ENCODE measurements at places on chromosomes 6 and 20.

DNA sequence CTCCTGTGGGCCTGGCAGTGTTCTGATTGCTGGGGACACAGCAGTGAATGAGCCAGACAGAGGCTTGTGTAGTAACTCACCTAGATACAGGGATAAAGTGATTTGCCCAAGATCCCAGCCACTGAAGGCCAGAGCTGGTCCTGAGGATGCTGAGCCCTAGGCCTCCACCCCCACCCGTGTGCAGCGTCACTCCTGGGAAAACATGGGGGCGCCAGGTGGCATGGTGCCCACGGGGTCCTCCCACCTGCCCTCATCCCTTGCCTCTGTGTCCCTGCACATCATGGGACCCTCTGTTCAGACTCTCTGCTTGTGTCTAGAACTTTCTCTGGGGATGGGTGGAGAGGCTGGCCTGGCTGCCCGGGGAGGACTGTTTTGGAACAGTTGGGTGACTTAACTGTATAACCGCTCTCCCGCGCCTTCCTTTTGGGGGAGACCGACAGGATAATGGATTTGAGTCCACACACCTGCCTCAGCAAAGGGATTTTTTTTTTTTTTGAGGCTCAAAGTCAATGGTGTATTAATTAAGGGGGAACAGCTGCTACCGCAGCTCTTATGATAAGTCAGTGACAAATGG is 19.6 kb downstream of the LEMD2 start:
- no peak for DNase-seq

GRCh38 chr6:37819802-37820717 is 533 bp downstream of the ZFAND3 start:
- peak; percentile 59 for DNase-seq

- no peak for DNase-seq
Observed at GRCh38 chr6:95249175-95249574, 328.2 kb upstream of the MANEA start.

DNA sequence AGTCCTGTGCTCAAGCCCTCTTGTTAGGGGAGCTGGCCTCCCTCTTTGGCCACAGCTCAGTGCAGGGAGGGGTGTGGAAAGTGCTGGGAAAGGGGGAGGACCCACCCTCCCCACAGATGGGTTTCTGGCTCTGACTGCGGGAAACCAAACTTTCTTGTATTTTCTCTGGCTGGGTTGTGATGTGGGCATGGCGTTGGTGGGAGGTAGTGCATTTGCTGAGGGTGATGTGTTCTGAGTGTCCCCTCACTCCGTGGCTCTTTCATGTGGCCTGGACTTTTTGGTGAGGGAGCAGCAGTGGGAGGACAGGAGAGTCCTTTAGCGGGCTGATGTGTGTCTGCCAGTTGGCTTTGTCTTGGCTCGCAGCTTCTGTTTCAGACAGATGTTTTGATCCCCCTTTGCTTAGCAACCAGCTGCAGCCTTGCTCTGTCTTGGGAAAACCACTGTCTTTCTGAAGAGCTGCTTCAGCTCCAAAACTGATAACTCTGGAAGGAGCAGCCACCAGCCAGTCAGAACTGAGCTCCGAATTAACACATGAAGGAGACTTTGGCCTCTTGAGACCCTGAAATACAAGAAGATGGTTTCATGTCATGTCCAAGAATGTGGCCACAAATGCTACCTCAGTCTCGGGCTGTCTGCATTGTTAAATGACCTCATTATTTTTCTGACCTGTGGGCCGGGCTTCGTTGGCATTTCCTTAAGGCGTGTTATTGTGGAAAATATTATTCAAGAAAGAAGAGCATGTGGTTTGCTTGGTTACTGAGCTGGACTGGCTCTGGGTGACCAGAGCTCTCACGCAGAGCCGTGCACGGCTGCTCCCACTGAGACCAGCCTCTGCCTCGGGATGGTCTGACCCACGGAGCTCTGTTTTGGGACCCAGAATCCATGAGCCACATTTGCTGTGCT is 21.5 kb downstream of the SYNJ2 start:
- peak; percentile 34 for DNase-seq

DNA sequence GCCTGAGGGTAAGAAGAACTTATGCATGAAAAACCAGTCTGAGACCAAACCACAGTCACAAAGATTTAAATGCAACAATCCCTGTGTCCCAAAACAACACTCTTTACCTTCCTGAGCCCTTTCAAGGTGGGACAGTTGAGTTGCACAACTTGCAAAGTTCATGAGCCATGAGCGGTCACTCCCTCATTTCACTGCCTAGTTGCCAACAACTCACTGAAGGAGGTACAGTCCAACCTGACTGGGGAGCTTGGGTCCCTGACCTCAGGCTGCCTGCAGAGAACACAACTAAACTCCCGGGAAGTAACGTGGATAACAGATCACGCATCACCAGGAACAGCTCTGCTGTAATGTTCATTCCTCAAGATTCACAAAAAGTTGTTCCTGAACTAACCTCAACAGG is 69.4 kb downstream of the MBOAT1 start:
- DNase-seq, result no peak

DNA sequence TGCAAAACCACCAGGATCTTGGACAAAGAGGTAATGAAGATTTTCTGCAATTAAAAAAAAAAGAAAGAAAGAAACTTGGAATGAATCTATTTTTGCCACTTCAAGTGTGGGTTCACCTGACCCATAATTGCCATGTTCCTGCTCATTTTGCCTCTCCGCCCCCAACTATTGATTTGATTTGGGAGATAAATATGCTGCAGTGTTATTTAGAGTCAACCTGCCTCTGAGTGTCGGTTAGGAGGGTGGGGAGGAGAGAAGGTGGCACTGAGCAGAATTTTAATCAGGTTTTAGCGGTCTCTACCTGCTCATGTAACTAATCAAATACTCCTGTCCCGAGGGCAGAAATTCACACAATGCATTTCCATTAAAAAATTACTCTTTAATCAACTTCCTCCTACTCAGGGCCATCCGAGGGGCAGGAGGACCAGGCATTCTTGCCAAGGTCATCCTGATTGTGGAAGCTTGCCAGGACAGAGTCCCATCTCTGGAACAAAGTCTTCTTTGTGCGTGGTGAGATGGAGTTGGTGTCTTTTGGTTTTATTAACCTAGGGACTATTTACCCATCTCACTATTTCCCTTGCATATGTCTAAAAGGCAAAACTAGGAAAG is 300.1 kb downstream of the CDH26 start:
- no peak for DNase-seq

DNA sequence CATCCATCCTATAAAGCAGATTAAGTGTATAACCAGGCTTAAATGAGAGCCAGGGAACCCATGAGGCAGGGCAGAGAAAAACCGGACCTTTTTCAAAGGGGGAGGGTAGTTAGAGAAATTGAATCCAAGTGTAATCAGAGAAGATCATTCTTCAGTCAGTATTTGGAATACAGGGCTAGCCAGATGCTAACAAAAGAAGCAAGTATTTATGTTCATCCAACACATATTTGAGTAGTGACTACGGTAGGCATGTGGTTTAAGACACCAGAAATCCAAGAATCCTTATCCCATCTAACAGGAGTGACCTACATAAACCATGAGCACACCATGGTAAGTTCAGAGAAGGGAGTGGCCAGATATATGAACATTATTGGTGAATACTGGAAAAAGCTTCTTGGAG is 46.8 kb upstream of the FAM83C start:
- DNase-seq, result no peak

DNA sequence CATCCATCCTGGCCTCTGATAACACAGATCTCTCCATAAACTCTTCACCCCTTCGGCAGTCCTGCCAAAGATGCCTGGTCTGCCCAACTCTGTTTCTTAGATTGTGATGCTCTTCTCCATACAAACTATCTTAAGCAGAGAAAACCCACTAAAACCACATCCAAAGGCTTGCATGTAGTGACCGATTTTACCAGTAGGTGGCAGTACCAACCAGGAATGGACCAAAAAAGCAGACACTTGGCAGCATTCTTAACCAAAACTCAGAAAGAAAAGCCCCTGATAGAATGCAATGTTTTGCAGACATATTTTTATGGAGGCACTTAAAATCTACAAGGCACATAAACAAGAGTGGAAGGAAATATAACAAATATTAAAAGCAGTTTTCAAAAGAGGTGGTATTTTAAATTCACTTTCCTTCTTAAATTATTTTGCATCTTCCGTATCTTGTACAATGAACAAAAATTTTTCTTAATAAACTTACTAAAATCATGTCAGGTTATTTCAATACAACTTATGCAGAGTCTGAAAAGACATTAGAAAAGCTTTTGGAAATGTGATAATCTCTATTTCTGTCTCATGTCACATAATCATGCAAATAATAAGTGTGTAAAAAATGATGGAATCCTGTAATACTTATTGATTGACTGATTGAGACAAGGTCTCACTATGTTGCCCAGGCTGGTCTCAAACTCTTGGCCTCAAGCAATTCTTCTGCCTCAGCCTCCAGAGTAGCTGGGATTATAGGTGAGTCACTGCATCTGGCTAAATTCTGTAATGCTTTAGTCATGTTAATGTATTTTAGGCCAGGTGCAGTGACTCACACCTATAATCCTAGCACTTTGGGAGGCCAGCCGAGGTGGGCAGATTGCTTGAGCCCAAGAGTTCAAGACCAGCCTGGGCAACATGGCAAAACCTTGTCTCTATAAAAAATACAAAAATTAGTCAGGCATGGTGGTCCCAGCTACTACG is 29.4 kb downstream of the LRP11 start:
- DNase-seq, result peak; percentile 81

GRCh38 chr6:46026307-46026706 is 10.6 kb upstream of the CLIC5 start:
- DNase-seq, result no peak

DNA sequence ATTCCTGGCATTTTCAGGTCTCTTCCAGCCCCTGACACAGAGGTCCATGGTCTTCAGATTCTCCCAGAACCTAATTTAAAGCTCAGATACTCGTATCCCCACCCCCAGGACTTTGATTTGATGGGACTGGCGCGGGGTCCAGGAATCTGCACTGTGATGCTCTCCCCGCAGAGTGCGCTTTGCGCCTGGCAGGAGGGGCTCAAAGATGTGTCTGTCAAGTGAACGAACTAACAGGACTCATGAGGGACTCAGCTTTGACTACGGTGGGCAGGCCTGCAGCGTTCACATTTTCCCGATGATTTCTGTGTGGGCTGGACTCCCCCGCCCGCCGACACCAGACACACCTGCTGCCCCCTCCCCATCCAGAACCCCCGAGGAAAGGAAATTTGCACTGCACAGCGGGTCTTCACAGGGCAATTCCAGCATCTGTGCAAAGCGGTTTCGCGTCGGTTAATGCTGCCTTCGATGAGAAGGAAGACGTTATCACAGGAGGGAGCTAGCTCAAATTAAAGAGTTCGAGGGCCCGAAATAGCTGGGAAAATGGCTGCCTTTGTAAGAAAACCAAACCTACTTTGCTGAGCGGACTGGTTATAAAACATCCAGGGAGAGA is 90.2 kb downstream of the ZDHHC14 start:
- no peak for DNase-seq

- no peak for DNase-seq
Observed at GRCh38 chr6:133184798-133185372, 56.3 kb upstream of the EYA4 start.

DNA sequence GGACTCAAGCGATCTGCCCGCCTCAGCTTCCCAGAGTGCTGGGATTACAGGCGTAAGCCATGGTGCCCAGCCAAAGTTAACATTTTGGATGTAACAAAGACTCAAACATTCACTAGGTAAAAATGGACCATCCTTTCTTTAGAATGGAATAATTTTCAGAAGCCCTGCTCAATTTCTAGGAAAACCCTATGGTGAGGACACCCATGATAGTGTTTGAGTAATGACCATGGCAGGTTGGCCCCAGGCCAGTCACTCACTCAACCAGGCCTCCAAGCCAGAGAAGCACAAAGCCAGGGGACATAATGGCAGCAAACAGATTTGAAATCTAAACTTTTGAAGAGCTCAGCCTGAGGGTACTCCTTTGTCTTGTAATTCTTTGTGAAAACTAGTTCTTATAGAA is 59.9 kb upstream of the GPR6 start:
- DNase-seq, result no peak

GRCh38 chr20:57092112-57092899 is 174.1 kb downstream of the BMP7 start:
- peak; percentile 75 for DNase-seq

- no peak for DNase-seq
Observed at GRCh38 chr6:45433533-45434380, 56.0 kb upstream of the SUPT3H start.

DNA sequence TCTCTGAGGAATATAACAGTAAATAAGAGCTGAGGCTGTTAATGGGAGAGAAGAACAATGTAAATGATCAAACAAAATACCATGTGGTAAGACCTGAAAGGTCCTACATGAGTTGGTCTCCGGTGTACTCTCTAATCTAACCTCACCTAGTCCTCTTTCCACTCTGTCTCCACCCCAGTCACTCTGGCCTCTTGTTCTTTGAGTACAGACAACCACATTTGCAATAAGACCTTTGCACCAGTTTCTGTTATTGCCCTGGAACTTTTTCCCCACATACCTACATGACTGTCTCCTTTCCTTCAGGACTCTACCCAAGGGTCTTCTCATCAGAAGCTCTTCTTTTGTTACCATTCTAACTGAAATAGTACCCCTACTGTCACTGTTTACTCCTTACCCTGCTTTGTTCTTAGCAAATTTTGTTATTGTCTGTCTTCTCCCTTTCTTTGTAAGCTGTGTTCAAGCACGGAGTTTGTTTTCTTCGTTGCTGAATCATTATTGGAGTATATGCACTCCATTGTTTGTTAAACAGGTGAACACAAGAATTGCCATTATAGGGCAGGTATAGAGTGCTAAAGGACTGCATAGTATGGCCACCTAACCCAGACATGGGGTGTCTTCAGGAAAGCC is 37.3 kb downstream of the MAPK14 start:
- DNase-seq, result no peak

- DNase-seq, result no peak
Observed at GRCh38 chr6:74969591-74970267, 236.1 kb downstream of the COL12A1 start.

- DNase-seq, result peak; percentile 66
Observed at GRCh38 chr20:43751167-43752050, 24.6 kb upstream of the GTSF1L start.
